CD4-positive, CD25-positive, alpha-beta regulatory T cell (primary cell): ENCODE measurements at places on chromosomes 13 and 19. TPM values are rescaled to one million over a fixed set of nuclear protein-coding genes. Genes with fewer than 3 reads are reported as not detected.

GRCh38 chr19:55341595-55342531 is 2.2 kb downstream of the KMT5C start:
- no peak for DNase-seq

GRCh38 chr13:94113245-94113644 is 366.2 kb downstream of the DCT start:
- no peak for DNase-seq

DNA sequence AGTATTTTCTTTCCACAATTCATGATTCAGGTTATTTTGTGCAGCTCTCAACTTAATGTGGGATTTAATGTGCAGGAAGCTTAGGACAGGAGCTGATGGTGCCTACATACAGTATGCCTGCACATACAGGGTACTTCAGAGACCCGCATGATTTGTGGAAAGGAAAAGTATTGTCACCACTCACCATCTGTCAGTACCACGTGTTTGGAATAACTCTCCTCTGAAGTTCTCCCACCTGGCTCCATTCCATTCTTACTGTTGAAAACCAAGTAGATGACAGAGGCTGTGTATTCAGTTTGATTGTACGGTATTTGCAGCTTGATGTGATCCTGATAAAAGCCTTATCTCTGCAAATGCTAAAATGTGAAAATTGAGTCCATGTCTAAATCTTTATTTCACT is 85.7 kb downstream of the ZAR1L start:
- no peak for DNase-seq

DNA sequence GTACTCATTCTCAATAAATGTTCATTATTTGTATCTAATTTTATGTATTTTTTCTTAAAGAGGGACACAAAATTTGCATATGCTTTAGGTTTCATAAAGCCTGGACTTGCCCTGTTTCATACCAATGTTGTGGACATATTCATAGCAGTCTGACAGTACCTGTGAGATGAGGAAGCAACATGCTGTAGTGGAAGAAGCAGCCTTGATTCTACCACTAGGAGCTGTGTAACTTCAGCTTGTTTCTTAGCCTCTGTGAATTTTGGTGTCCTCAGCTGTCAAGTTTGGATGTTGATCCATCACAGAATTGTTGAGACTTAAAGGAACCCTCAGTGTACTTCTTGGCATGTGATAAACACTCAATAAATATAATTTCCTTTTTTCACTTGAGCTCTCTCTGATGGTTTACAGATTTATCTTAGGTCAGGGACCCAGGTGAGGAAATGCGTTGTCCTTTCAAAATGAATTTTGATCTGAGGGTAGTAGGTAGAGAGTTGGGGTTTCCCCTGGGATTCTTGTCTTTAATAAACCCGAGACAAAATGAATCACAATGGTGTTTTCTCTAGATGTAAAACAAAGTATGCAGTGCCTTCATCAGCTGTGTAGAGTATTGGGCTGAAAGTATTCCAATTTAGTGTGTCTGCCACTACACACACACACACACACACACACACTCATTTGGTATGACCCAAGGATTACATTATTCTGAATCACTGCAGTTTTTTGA is 152.1 kb downstream of the KCNRG start:
- DNase-seq: peak; percentile 22

DNA sequence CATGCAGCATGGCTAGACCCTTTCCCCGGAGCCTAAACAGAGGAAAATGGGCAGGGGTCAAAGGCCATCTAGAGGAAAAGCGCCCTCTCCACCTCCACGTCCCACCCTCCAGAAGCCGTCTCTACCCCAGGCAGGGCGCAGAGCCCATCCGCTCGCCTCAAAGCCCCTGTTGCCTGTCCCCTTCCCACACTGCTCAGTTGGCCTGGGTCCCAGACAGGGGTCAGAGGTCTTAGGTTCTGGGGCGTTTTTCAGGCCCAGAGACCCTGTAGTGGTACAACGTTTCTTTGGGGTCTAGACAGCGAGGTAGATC is 285 bp downstream of the TMEM143 start:
- DNase-seq: no peak

- peak; percentile 72 for DNase-seq
These were observed at the start of gene PRR12 for GRCh38 chr19:49590971-49591730. Gene PRR12 (plus strand): TSS chr19:49591182. CDS start chr19:49591655, 473 bp downstream.

- DNase-seq: no peak
These were observed 37.5 kb upstream of the POMP start for GRCh38 chr13:28621449-28621848.

GRCh38 chr19:5605362-5605761 is 17.2 kb downstream of the SAFB2 start:
- no peak for DNase-seq

DNA sequence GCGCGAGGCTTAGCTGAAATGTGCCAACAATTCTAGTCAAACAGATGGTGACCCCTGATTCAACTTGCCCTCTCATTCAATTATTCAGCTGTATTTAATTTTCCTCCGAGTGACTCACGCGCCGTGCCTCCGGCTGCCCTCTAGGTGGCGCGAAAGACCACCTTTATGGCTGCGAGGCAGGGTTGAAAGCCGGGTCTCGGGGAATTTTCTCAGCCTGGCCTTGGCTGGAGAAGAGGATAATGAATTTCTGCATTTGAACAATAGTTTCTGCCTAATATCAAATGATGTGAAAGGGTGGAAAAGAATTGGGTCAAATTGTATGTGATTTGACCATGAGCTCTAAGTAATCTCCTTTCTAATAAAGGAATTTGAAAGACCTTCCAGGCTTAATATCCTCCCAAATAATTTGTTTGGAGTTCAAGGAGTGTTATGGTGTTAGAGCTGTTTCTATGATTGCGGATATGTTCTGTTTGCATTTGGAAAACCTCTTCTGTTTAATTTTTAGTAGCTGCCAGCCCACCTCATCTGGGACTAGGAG is 310.9 kb downstream of the ZNF536 start:
- DNase-seq: peak; percentile 30

Gene GRK1
- total RNA-seq: not detected

Gene ANKRD24
- 1.5 TPM for total RNA-seq

Gene MAP4K1
- total RNA-seq: 310 TPM

Gene GPC6
- total RNA-seq: not detected

Gene DAND5
- total RNA-seq: not detected
